ENCODE measurements at places on chromosomes 1 and 21.

- no peak for DNase-seq
These were observed 3.1 kb upstream of the EGLN1 start for GRCh38 chr1:231424950-231425805.

DNA sequence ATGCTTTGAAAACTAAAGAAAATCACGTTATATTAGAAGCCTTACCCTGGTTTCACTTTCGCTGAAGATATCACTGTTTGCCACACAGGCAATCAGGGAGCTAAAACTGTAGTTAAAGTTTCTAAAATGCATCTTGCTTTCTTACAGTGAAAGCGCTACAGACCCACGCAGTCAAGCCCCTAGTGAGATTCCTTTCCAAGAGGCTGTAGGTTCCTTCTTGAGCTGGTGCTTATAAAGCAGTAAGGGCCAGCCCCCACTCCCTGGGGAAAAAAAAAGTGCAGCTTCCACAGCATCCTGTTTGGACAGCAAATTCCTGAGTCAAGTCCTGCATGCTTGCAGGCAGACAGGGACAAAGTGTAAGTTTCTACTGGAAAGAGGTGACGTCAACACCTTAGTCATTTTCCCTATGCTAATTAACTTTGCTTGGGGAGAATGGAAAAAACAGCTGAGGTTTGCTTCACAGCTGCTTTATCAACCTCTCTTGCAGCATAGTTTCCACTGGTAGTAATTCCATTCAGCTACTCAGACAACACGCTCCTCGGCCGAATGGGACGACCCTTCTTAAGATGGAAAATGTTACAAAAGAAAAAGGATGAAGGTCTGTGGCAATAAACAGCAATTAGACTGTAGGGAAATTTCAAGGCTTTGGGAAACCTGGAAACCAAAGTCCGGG, 14.7 kb upstream of the KCNE1 start:
- DNase-seq = peak; percentile 100

- no peak for DNase-seq
These were observed 908 bp downstream of the S100A6 start for GRCh38 chr1:153534925-153535241.

DNA sequence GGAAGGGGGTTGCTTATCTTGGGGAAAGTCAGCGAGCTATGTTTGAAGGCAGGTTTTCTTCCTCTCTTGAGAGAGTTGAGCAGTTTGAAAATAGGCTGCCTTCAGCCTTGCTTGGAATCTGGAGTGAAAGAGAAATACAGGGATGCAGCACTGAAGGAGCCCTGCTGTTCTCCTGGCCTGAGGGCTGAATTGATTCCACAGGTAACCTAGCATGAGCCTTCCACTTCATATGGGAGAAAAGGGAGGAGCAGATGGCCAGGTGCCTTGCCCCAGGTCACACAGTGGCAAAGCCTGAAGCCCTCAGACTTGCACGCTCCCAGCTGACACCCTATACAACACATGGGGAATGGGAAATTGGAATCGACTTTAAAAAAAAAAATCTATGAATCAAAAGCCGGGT, 88.0 kb upstream of the WLS start:
- no peak for DNase-seq
